ENCODE measurements at places on chromosomes 7 and 10.

- DNase-seq: no peak
Measured at GRCh38 chr10:3119796-3120459, 52.6 kb downstream of the PFKP start.

DNA sequence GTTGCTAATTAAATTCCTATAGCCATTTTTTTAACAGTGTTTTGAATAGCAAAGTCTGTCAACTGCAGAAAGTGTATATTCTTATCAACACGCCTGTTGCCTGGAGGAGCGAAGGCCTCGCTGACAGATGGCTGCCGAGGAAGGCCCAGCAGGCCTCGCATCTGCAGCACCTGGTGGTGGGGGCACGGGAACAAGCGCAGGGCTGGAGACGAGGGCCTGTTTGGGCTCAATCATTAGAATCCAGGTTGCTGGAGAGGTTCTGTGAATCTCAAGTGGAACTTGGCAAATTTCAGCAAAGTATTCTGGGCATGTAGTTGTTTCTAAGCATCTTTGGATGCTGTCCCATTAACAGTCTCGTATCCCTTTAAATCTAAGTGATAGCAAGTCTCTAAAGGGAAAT, 66.1 kb upstream of the FAM204A start:
- DNase-seq: no peak

GRCh38 chr7:141433698-141434097, 117.5 kb upstream of the AGK start:
- DNase-seq: no peak

GRCh38 chr7:117872561-117873309, 506 bp downstream of the CTTNBP2 start:
- DNase-seq: no peak

- DNase-seq: no peak
Measured at GRCh38 chr7:8310876-8311275, 48.9 kb upstream of the ICA1 start.

DNA sequence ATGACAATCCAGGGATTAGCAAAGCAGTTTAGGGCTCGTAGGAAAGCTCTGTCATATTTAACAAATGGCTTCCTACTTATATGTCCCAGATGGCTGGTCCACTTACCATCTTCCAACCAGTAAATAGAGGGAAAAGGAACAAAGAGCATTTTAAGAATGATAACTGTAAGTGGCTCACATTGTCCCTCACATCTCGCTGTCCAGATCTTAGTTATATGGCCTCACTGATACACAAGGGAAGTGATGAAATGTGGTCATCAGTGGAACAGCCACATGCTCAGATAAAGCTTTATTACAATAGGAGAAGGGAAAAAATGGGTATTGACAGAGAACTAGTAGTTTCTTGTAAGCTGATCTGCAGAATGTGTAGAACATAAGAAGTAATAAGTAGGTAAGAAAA, 35.8 kb downstream of the IQUB start:
- no peak for DNase-seq

DNA sequence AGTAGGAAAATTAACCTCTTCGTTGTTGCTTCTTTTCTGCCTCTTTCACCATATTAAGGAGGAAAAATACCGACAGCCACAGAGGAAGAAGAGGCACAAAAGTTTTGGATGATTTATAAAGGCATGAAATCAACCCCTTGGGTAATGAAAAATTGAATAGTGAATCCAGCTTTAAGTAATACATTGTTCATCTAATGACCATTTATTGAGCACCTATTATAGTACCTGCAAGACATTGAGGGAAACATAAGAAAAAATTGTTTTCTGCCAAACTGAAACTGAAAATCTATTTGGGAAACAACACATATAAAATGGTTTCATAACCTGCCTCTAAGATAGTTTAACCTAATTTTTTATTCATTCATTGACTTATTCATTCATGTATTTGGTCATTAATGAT, 8.2 kb downstream of the ECHDC3 start:
- no peak for DNase-seq

DNA sequence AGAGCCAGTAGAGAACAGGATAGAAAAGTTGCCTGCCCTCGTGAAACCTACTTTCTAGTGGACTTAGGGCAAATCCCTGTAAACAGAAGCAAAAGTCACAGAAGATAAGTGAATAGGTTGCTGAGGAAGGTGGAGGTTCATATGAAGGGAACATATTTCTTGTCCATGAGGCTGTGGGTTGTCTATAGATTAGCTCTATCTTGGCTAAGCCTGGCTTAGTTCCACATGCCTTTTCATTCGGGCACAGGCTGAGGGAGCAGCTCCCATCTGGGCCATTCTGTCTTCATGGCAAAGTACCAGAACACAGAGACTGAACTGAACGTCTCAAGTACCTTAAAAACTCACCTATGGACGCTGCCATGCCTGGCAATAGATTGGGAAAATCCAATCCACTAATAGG, 45.3 kb downstream of the BZW2 start:
- DNase-seq: no peak

- DNase-seq: no peak
Measured at GRCh38 chr7:106616708-106617051, 44.3 kb downstream of the CCDC71L start.

- no peak for DNase-seq
Measured at GRCh38 chr10:101859530-101859929, 15.9 kb upstream of the KCNIP2 start.

Measured in stimulated activated CD4-positive, alpha-beta T cell treated with anti-CD3 and anti-CD28 coated beads, Interleukin-2, amount 100 ng/mL, for 4 hours (primary cell).